Glomerular endothelial cell (primary cell): ENCODE measurements at places on chromosomes 5 and 9.

DNA sequence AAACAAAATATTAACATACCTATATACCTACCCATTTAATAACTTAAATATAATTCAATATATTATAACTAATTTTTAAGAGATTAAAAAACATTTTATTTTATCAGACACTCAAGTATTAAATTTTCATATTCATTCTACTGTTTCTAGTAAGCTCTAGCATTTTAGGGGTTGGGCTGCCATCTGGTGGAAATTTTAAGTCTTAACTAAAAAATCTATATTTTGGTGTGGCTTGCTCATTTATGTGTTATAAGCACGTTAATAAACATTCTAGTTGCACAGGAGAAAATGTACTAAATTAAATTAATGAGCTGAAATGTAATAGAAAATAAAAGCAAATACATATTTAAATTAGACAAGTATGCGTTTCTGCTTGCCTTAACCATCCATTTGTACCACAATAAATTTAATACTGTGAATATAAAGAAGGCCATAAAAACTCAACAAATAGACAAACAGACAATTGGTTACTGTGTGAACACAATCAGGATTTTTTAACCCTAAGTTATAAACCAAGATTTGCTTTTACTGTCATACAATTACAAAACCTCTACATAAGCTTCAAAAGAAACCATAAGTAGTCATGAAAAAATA, 1728.3 kb upstream of the CDH9 start:
- DNase-seq = peak; percentile 0

GRCh38 chr5:155148694-155149093, 135.1 kb downstream of the KIF4B start:
- no peak for DNase-seq

DNA sequence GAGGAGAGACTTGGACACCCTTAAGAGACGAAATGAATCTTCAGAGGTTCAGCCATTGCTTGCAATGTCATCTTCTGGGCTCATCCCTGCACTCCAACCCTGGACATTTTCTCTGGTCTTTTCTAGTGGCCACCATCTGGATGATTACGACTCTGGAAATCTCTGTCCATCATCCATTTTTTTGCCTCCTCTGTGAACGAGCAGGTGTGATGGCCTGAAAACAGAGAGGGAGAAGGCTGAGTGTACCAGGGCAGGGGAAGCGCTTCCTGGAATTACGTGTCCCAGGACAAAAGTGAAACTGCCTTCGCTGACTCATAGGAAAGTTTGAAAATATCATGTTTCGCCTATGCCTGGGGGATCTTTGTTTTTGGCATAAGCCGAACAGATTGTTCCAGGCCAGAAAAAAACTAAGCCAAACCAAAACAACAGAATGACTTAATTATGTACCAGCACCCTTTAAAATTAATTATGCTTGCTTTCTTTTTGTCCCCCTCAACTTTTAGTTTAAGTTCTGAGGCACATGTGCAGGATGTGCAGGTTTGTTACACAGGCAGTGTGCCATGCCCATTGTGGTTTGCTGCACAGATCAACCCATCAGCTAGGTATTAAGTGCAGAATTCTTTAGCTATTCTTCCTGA, 31.9 kb downstream of the ANKRD33B start:
- peak; percentile 63 for DNase-seq

- no peak for DNase-seq
Observed at GRCh38 chr9:103025796-103026195, 30.7 kb downstream of the CYLC2 start.

- DNase-seq = no peak
Observed at GRCh38 chr9:36847781-36848673, 186.0 kb downstream of the PAX5 start.

DNA sequence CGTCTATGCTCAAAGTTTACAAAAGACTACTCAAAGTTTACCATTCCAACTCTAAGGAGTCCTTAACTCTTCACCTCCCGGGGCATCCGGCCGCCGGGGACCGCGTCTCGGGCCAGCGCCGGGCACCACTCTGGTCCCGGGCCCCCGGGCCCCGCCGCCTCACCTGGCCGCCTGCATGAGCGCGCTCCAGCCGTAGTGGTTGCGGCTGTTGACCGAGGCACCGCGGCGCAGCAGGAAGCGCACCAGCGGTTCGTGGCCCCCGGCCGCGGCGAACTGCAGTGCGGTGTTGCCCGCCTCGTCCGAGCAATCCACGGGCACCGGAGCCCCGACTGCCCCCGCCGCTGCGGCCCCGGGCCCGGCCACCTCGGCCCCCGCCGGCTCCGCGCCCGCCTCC, 388 bp downstream of the ANKS6 start:
- DNase-seq = no peak

DNA sequence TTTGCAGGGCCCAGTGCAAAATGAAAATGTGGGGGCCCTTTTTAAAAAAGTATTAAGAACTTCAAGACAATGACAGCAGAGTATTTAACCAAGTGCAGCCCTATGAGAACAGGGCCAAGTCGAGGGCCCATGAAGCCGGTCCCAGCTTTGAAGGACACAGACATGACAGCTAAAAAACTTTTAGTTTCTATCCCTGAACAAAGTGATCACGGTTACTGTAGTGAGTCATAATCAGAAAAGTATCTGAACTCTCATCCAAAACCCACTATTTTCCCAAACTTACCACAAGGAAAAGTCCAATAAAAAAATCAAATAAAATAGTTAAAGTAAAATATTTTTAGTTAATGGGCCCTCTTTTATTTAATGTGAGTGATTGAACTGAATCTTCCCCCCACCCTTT, 126.0 kb downstream of the MEF2C start:
- DNase-seq = no peak

- no peak for DNase-seq
Observed at GRCh38 chr9:134537951-134538641, 103.5 kb upstream of the COL5A1 start.

GRCh38 chr5:171739271-171739670, 46.3 kb upstream of the SMIM23 start:
- no peak for DNase-seq

DNA sequence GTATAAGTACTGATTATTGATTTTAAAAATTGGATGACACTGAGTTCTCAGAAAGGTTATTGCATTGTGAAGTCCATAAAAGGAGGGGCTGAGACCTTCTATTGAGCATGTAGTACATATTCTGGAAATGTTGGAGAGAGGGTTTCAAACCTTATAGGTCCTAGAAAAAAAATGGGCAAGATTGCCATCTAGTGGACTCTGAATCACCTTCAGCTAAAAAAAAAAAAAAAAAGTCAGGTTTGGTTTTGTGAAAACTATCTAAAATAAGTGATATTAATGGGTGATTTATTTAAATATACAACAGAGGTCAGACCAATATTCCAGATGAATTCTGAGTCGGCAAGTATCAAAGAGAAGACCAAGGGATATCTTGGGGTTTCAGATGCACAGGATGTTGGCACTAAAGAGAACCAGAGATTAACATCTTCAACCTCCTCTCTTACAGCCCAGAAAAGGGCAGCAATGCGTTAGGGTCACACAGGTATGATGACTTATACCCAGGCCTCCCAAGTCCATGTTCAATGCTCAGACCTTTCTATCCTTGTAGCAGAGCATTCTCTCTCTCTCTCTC, 109.8 kb upstream of the NMUR2 start:
- DNase-seq = no peak

DNA sequence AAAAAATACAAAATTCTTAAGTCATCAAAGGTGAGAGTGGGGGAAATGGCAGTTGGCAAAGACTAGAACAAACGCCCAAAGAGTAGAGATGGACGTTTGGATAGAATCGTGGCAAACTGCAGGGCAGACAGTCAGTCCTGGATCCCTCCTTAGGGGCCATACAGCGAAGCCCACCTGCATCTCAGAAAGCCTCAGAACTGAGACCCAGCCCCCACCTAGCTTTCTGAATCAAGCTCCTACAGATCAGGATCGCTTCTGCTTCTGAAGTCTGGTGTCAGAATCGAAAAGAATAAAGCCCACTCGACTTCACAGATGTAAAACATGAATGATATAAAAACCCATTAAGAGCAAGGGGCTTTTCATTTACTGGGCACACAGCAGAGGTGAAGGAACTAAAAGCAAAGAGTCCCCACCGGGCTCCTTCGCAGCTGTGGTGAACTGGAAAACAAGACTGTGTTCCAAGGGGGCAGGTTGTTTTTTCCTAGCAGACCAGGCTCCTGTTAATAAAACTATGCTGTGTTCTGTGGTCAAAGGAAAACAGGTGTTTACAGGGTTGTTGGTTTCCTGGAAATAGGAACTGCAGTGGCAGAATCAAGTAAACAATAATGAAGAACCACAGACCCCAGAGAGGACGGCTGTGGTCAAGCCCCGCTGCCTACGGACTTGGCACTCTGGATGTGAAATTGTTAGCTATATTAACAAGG, 91.8 kb downstream of the TLE1 start:
- no peak for DNase-seq

- no peak for DNase-seq
Observed at GRCh38 chr5:62681117-62681850, 102.7 kb downstream of the LRRC70 start.

GRCh38 chr5:58335518-58335917, 124.4 kb downstream of the PLK2 start:
- DNase-seq = no peak

- no peak for DNase-seq
Observed at GRCh38 chr9:116544896-116545295, 142.2 kb upstream of the TRIM32 start.

- DNase-seq = no peak
Observed at GRCh38 chr5:33271606-33272005, 169.2 kb upstream of the TARS1 start.

GRCh38 chr5:133714161-133714915, 102.0 kb upstream of the FSTL4 start:
- DNase-seq = no peak

DNA sequence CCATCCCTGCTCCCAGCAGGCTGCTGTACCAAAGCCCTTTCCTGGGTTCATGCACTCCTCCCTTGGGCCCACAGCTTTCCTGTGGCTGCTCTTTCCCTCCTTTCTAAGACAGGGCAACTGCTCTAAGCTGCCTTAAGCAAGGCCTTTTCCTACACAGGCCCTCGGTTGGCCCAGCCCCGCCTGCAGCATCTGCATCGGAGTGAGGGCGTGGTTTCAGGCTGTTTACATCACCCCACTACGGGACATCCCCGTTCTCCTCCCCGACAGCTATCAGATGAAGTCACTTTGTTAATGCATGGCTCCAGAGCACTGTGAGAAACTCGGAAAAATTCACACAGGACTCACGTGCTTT, 3.4 kb downstream of the DPH7 start:
- DNase-seq = no peak

- DNase-seq = no peak
Observed at GRCh38 chr9:32253731-32254130, 130.7 kb upstream of the ACO1 start.

- DNase-seq = no peak
Observed at GRCh38 chr5:36948041-36948440, 71.5 kb downstream of the NIPBL start.

GRCh38 chr5:160970605-160971191, 118.7 kb upstream of the ATP10B start:
- DNase-seq = no peak

- no peak for DNase-seq
Observed at GRCh38 chr5:80573062-80573461, 3.0 kb upstream of the ANKRD34B start.

DNA sequence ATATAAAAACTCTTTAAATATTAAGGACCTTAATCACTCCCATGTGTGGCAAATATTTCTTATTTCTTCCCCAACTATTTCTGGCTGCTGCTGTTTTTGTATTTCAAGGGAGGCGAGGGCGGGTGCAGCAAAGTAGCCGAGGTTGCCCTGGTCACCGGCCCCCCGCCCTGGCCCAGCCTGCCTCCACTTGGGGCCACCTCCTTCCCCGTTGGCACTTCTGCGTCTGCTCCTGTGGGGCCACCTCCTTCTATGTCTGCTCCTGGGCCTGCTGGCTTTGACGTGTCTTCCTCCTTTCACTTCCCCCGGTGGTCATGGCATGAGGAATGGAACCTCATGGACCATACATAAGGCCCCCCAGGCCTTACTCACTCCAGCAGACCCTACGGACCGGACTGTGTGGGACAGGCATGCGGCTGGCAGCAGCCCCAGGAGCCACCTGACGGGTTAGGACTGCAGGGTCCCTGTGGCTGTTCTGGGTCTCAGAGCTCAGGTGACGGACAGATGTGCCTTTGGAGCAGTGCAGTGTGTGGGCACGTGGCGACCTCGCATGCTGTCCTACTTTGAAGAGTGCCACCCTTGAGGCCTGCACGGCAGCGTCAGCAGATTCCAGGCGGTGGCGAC, 5.8 kb upstream of the ENTPD8 start:
- DNase-seq = no peak

GRCh38 chr5:31186672-31187267, 6.7 kb upstream of the CDH6 start:
- DNase-seq = no peak

DNA sequence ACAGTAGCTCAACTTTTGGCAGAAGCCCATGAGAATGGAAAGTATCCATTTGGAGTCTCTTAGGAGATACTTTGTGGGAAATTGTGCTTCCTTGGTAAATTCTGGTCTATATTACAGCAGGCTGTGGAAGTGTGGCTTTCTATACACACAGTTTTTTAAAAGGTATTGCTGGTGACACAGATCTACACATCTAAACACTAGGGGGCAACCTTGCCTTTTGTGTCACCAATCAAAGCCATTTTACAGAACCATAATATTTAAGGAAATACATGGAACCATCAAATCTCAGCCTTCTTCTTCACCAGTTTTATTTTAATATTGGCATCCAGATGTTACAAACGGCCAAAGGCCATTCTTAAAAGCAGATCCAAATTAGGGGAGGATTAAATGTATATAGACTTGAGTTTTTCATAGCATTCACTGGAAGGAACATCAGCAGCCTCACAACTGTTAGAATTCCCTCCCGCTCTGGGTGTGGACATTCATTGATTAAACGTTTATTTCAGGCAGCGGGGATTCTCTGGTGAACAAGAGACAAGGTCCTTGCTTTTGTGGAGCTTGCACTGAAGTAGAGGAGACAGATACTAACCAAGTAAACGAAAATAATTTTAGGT, 132.4 kb upstream of the EPB41L4A start:
- peak; percentile 44 for DNase-seq

DNA sequence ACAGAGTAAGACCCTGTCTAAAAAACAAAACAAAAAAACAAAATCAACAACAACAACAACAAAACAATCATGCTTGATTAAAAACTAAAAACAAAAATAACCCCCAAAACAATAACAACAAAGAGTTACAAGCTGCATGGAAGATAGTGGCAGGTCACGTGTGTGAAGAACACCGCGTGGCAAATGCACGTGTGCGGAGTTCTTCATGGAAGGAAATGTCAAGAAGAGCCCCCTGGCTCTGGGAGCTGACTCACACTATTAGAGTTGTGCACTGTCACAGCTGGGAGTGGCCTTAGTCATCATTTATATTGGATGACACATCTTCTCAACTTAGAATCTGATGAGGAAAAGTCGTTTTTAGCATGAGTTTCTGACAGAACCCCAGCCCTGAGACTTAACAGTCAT, 110.5 kb downstream of the JMY start:
- no peak for DNase-seq

- no peak for DNase-seq
Observed at GRCh38 chr5:90871391-90871991, 312.9 kb downstream of the ADGRV1 start.

DNA sequence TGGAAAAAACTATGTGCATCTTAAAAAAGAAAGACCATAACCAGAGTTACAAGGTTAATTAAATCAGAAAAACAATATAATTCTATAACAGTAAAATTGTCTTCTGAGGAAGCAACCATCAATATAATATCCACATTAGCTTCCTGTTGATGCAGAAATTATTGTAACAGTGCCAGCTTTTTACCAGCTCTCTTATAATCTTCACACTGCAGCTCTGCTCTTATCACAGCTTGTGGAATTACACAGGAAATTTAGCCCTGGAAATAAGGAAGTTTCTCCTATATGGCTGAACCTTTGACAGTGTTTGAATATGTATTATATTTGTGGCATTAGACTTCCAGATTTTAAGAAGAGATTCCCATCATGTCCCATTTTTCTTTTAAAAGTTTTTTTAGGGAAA, 49.1 kb upstream of the TEK start:
- DNase-seq = peak; percentile 83
